ENCODE measurements at places on chromosomes 11 and 22.

- no peak for DNase-seq
These were observed 62.2 kb upstream of the INCENP start for GRCh38 chr11:62061356-62062222.

DNA sequence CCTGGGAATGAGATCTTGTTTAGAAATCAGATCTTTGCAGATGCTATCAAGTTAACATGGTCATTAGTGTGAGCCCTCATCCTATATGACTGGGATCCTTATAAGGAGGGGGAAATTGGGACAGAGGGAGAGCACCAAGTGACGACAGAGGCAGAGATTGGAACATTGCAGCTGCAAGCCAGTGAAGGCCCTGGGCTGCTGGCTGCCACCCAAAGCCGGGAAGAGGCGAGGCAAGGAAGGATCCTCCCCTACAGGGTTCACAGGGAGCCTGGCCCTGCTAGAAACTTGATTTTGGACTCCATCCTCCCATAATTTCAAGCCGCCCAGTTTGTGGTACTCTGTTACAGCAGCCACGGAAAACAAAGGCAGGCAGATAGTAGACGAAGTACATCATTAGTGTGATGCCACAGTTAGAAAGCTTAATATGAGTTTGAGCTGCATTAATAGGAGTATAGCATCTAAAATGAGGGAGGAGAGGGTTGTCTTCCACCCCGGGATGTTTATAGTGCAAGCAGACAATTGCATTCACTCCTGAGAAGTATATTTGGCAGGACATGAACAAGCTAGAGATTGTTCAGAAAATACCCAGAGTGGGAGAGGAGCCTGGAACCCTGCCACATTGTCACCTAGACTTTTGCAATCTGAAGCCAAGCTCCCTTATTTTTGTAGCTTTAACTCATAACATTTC lies 56.8 kb upstream of the CLMP start:
- no peak for DNase-seq

- DNase-seq = no peak
These were observed 1349.5 kb downstream of the BRD1 start for GRCh38 chr22:48478124-48478523.

GRCh38 chr11:1655168-1656060 lies 25.8 kb downstream of the KRTAP5-5 start:
- no peak for DNase-seq

DNA sequence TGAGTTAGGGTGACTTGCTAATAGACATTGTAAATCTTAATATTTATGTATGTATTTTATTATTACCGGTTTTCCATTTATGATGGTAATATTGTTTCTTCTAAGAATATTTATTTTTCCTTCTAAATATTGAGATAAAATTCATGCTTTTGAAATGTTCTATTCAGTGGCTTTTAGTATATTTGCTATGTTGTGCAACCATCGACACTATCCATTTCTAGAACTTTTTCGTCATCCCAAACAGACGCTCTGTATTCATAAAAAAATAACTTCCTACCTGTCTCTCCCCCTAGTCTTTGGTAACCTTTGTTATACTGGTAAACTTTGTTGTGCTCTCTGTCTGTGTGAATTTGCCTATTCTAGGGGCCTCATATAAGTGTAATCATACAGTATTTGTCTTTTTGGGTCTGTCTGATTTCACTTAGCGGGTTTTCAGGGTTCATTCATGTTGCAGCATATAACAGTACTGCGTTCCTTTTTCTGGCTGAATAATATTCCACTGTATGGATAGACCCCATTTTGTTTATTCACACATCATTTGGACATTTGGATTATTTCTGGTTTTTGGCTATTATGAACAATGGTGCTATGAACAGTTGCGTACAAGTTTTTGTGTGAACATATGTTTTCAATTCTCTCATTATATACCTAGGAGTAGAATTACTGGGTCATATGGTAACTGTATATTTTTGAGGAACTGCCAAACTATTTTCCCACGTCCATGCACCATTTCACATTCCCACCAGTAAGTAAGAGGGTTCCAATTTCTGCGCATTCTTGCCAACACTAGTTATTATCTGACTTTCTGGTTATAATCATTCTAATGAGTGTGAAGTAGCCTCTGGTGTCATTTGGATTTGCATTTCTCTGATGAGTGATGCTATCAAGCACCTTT lies 15.9 kb downstream of the NEAT1 start:
- DNase-seq = no peak

GRCh38 chr11:29913352-29913751 lies 103.5 kb downstream of the KCNA4 start:
- DNase-seq = no peak

DNA sequence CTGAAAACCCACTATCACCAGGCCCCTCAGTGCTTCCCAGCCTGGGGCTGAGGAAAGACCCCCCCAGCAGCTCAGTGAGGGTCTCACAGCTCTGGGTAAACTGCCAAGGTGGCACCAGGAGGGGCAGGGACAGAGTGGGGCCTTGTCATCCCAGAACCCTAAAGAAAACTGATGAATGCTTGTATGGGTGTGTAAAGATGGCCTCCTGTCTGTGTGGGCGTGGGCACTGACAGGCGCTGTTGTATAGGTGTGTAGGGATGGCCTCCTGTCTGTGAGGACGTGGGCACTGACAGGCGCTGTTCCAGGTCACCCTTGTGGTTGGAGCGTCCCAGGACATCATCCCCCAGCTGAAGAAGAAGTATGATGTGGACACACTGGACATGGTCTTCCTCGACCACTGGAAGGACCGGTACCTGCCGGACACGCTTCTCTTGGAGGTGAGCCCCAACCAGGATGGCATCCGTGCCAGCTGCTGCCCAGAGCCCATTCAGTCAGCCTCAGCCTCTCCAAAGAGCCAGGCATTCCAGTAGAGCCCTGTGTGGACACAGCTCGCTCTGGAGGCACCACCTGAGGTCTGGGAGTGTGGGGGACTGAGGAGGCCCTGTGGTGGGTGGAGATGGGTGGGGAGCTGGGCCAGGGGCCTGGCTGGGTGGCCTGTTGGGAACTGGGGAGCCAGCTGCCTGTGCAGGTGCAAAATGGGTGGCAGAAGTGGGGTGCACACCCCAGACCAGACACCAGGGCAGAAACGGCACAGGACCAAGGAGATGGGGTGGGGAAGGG lies 22.4 kb upstream of the TXNRD2 start:
- no peak for DNase-seq

GRCh38 chr22:38570779-38571364 lies 889 bp upstream of the DMC1 start:
- peak; percentile 71 for DNase-seq

DNA sequence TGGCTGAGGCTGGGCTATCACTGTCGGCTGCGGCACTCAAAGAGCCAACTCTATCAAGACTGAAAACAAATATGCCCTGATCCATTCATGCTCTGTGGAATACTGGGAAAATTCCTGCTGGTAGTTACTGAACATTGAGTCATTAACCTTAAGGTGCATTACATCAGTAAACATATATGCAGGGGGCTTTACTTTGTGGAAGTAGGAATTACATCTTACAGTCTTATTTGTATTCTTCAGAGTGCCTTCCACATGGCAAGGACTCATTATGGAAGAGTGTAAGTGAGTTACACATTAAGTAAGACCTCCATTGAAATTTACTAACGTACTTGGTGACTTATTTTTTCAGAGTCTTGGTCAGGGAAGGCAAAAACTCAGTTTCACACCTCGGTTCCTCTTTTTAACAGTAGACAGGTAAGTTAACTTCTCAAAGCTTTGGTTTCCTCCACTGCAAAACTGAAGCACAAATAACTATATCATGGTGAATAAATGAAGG lies 4.5 kb downstream of the OR5B21 start:
- DNase-seq = no peak

DNA sequence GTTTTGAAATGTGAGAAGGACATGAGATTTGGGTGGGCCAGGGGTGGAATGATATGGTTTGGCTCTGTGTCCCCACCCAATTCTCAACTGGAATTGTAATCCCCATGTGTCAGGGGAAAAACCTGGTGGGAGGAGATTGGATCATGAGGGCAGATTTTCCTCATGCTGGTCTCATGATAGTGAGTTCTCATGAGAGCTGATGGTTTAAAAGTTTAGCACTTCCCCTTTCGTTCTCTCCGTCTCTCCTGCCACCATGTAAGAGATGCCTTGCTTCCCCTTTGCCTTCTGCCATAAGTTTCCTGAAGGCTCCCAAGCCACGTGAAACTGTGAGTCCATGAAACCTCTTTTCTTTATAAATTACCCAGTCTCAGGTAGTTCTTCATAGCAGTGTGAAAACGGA lies 113.5 kb downstream of the FCHSD2 start:
- no peak for DNase-seq

DNA sequence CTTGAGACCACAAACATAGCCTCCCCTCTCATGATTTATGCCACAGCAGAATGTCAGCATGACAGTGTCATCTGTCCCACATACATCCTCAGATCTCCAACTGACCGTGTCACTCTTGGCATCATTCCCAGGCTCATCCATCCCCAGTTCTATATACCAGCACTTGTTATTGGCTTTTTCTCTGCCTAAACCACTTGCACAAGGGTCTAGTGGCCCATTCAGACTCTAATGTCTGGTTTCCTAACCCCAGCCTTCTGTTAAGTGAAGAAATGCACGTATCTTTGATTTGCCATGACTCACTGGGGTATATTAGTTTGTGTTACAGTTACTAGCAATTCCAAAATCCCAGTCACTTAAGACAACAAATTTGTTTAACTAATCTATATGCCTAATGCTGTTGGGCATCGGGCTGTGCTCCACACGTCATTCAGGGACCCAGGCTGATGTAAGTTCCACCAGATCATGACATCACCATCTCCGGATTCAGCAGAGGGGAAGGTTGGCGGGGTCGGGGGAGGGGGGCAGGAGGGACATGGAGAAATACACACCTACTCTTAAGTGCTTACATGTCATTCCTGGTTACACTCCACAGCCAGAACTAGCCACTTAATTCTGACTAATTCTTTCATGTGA lies 517.4 kb downstream of the BUD13 start:
- peak; percentile 54 for DNase-seq

DNA sequence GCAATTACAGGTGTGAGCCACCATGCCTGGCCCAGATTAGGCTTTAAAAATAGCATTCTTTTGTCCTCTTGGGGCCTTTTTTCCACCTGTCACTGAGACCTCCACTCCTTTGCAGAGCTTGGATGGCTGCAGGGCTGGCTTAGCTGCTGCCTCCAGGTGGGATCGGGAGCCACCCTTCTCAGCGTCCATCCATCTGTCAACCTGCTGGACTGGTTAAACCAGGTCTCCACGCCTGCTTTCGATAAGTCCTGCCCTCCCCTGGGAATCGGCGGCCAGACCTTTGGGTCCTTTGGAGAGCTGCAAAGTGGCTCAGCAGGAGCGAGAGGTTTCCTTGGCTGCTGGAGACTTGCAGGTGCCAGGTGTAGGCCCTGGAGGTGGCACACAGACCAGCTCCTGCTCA lies 23.4 kb upstream of the GRAMD4 start:
- DNase-seq = peak; percentile 96

GRCh38 chr11:36774603-36775002 lies 176.6 kb upstream of the RAG2 start:
- no peak for DNase-seq

- DNase-seq = no peak
These were observed 454.0 kb upstream of the DDI1 start for GRCh38 chr11:103582351-103582909.

DNA sequence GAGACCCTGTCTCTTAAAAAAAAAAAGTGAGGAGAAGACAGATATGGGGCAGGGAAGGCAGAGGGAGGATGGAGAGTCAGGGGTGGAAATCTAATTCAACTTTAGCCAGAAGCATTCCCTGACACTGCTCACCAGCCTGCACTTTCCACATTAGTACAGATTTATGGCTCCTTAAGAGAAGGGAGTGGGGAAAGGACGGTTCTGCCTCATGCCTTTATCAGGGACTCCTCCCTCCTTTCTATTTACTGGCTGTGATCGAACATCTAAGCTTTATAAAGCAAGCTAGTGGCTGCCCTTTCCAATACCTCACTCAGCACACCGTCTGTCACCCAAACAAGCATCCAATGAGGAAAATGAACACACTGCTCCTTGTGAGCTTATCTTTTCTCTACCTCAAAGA lies at the start of gene PATE4:
Gene PATE4, plus strand, starts transcription at position 301 of the 400 bp plus-strand sequence. Its CDS starts 44 bp downstream, at position 345.
- DNase-seq = no peak

GRCh38 chr11:64059339-64060140 lies 23.8 kb downstream of the FLRT1 start:
- no peak for DNase-seq

DNA sequence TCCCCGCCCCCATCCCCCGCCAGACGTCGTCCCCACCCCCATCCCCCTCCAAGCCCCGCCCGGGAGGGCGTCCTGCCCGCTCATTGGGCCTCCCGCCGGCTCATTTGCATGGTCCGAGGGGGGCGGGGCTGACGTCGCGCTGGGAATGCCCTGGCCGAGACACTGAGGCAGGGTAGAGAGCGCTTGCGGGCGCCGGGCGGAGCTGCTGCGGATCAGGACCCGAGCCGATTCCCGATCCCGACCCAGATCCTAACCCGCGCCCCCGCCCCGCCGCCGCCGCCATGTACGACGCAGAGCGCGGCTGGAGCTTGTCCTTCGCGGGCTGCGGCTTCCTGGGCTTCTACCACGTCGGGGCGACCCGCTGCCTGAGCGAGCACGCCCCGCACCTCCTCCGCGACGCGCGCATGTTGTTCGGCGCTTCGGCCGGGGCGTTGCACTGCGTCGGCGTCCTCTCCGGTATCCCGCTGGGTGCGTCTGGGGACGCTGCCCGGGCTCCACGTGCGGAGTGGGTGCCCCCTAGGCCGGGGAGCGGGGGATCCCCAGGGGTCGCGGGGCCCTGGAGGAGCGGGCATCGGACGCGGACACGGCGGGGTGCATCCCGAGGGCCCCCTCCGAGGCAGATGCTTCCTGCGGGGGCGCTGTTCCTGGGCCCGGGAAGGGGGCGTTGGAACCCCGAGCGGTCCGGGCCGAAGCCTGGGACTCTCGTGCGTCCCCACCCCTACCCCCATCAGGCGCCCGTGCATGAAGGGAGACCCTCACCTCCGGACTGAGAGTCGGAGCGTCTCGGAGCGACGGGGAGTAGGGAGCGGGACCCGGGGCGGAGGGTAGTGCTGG lies at the start of gene PNPLA3:
Gene PNPLA3, plus strand, starts transcription at position 175 of the 834 bp plus-strand sequence. Its CDS starts 107 bp downstream, at position 282.
- peak; percentile 77 for DNase-seq

- DNase-seq = no peak
These were observed 202.1 kb upstream of the FAT3 start for GRCh38 chr11:92022499-92022898.

DNA sequence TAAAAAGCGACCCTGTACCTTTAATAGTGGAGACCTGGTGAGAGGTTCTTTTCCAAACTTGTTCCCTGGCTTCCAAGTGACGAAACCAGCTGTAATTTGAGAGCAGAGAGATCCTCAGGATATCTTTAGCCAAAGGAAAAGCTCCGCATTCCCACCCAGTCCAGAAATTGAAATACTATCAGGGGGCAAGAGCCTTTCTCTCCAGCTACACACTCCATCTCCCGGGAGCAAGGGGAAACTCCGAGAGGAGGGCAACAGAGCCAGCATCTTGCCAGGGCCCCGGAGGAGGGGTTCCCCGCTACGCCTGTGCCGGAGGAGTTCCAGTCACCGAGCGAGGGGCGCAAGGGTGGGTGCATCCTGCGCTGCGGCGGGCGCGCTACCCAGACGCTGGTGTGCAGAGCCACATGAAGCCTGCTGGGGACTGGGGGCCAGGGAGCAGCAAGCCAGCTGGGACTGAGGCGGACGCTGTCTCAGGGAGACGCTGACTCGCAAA lies at the start of gene FIBIN:
Gene FIBIN, plus strand, starts transcription at position 148 of the 493 bp plus-strand sequence. CDS start 415 bp downstream, outside the sequence.
- DNase-seq = no peak

- peak; percentile 87 for DNase-seq
These were observed 29.9 kb upstream of the MALAT1 start for GRCh38 chr11:65468874-65469333.

GRCh38 chr11:1924646-1925372 lies 5.3 kb downstream of the TNNT3 start:
- DNase-seq = no peak

All from NCI-H1417 (cell line).